ENCODE measurements at places on chromosomes 13 and 19.

GRCh38 chr13:73656863-73657262, 477.3 kb downstream of the KLF12 start:
- no peak for DNase-seq

DNA sequence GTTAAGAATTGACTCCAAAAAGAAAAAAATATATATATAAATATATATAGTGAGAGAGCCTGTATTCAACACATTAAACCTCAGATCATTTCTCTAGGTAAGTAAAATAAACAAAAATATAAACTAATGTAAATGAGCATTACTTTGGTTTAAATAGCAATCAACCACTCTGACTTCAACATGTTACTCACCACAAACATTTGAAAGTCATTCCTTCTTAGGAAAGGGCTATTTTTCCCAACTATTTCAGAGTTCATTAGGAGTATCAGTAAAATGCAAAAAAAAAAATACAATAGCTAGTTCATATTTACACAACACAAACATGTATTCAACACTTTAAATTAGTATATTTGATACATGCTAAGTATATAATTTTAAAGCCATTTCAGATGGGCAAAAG, 40.5 kb downstream of the KLF12 start:
- DNase-seq, result no peak

- DNase-seq, result no peak
Observed at GRCh38 chr13:43235028-43235427, 211.6 kb downstream of the DNAJC15 start.

DNA sequence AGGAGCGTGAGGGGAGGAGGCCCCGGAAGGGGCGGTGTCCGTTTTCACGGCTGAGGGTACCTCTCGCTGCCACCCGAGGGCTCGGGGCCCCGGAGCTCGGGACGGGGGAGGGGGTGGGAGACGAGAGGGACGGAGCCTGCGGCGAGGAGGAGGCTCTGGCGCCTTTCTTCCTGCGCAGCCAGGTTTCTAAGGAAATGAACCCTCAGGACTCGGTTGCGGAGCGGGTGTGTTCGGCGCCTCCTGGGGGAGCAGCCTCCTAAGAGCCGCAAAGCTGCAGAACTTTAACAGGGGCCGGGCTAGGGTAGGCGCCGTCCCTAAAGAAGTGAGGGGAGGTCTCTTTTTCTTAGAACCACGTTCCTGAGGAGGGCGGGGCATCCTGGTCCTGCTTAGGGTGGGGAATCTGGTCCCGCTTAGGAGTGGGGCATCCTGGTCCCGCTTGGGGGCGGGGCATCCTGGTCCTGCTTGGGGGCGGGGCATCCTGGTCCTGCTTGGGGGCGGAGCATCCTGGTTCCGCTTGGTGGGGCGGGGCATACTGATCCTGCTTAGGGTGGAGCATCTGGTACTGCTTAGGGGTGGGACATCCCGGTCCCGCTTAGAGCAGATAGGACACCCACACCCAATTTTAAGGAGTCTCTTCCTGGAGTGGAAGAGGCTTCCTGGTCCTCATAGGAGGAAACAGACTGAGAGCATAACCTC, 6.2 kb downstream of the SYT5 start:
- peak; percentile 64 for DNase-seq

- no peak for DNase-seq
Observed at GRCh38 chr19:19209372-19209771, 2.4 kb upstream of the NCAN start.

DNA sequence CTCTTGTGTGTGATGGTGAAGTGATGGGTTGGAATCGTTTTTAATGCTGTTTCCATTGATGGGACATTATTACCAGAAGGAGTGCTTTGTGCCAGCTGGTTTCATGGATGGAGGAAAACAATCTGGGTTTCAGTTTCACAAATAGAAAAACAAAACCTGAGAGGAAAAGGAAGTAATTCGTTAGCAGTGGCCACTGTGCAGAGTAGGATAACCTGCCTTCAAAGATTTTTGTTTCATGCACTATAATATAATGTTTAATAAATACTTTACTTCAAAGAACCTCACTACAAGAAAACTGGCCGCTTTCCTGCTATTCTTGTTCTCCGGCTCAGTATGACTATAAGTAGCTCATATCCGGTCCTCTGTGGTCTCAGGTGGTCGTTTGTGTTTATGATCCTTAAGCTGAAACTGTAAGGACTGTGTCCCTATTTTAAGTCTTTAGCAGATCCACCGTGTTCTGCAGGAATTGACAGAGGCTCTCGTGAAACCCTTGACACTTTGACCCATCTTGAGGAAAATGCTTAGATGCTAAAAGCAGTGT, 104.7 kb downstream of the GGACT start:
- DNase-seq, result no peak

GRCh38 chr13:39811051-39811450, 155.6 kb downstream of the COG6 start:
- DNase-seq, result no peak

DNA sequence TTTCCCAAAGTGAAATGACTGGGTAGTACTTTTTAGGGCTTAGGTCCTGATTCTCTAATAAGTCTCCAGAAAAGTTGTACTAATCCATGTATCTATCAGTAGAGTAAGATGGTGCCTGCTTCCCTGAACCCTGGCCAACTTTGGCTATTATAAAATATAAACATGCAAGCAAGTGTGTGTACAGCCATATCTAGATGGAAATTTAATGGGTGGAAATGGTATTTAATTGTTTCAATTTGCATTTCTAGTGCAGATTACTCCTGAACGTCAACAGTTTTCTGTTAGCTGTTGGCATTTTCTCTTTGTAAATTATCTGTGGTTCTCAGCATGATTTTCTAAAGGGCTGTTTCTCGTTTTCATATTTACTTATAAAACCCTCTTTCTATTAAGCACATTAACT, 187.1 kb upstream of the RNF113B start:
- DNase-seq, result no peak

GRCh38 chr19:30046522-30046921, 104.5 kb downstream of the URI1 start:
- no peak for DNase-seq

DNA sequence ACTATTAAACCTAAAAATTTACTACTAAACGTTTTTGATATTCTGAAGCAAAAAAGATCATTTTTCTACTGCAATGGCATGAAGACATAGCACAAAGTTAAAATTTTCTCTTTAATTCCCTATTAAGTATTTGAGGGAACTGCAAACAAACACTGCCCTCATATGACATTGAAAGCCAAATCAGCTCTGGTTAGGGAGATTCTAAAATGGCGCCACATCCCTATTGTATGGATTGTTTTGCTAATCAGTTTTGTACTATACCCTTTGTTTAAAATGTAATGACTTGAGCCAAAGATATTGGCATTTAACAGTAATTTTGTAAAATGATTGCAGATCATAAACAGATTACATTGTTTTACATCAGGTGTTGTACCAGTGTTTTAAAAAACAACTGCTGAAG, 65.8 kb downstream of the FLT1 start:
- DNase-seq, result no peak

DNA sequence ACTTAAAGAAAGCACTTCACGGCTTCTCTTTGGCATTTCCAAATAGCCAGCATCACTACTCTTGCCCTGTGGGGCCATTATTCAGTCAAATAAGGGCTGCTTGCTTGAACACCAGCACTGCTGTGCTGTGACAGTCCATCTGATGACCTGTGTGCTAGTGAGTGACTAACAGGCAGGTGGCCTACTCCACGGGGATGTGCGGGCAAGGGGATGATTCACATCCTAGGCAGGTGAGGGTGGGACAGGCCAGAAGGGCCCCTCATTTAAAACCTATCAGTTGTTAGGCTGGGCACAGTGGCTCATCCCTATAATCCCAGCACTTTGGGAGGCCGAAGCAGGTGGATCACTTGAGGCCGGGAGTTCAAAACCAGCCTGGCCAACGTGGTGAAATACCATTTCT, 8.2 kb downstream of the CCNE1 start:
- DNase-seq, result no peak

- DNase-seq, result no peak
Observed at GRCh38 chr19:35120898-35121297, 5.3 kb downstream of the FXYD3 start.

DNA sequence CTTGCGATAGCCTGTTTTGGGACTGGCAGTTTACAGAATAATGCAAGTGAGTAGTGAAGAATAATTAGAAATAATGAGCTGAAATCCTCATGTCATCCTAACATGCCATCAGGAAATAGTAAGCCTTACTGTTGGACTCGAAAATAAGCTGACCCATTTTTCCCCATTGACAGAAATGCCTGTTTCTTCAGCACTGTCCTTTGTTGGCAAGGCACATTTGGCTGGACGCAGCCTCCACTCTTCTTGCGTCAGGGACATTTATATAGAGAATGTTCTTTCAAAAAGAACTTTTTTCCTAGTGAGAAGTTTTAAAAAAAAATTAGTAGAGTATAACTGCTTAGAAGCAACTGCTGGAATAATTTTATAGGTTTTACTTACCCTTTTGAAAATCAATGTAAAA, 47.1 kb downstream of the ARHGAP35 start:
- no peak for DNase-seq

DNA sequence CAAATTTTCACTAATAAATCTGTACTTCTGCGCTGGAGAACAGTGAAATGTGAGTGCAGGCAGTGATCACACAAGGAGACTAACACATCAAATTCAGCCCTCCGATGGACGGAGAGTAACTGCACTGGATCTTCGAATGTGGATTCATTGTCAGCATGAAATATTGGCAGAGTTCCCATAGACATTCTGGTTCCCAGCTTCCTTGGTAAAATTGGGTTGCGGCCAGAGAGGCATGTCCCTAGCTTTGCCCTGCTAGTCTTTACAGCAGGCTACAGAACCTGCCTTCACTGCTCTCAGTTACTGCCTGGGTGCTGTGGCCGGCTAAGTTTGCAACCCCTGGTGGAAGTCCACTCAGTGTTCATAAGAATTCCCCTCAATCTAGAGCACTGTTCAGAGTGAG, 32.3 kb upstream of the UQCRFS1 start:
- no peak for DNase-seq

GRCh38 chr19:38455031-38455430, 21.5 kb downstream of the RYR1 start:
- DNase-seq, result no peak

DNA sequence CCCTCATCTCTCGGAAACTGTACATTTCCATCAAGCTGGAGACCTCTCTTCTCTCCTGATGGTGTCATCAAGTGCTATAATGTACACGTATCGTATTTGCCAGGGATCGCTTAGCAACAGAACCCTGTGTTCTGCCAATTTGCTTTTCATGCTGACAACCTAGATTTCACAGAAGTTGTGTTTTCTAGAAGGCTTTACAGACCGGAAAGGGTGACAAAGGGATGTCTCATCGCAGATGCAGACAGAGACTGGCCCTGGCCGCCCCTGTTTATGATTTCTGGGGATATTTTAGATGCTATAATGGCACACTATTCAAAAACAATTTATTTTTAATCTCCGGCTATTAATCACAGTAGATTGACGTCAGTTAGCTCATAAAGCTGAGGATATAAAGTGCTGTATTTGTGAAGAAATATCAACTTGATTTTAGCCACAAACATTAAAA, 291.4 kb downstream of the IRS2 start:
- no peak for DNase-seq

- no peak for DNase-seq
Observed at GRCh38 chr13:23175920-23176319, 4.9 kb upstream of the SGCG start.

DNA sequence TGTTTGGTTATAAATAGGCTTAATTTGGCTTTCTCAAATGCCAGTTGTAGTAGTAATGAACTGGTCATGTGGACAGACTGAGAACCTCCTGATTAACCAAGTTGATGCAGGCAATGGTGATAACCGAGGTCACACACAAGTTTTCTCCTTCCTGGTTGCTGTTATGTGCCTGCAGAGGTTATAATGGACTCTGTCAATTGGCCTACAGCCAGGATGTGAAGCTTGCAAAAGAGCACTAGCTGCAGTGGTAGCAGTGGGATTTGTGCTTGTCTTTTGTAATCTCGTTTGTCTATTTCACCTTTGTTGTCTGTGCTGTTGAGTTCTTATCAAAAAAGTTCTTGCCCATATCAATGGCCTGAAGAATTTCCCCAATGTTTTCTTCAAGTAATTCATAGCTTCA, 20.6 kb downstream of the OR10H3 start:
- no peak for DNase-seq

DNA sequence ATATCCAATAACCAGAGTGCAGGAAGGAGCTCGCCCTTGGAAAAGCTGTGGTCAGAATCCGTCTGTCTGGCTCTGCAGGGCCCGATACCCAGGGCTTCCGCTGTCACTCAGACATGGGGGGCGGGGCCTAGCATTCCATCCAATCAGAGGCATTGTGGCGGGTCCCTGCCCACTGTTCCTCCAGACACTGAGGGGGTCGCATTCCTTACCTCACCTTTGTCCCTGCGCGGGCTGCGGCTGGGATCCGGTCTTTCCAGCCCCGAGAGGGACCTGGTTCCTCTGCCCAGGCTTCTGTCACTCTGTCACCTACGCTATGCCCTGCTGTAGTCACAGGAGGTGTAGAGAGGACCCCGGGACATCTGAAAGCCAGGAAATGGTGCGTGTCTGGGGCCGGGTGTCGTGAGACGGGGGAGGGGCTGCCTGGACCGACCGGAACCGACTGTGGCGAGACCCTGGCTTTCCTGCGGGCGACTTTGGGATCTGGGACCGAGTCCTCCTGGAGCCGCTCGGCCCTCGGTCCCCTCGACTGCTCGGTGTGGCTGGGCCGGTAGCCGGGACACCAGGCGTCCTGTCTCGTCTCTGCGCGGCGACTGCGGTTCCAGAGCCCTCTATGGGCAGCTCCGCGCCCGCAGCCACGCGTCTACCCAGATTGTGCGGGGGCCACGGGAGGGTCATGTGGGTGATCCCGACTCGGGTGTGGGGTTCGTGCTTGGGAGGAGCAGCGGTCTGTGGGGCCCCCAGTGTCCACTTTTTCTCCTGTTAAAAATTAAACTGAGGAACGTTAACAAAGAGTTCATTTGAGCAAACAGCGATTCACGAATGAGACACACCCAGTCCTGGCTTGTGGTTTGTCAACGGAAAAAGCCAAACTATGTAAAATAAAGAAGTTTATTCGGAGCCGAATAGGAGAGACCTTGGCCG, at the start of gene ZNF69:
Gene ZNF69, plus strand, starts transcription at position 172 of the 921 bp plus-strand sequence. Its CDS starts 142 bp downstream, at position 314.
- DNase-seq, result peak; percentile 92

DNA sequence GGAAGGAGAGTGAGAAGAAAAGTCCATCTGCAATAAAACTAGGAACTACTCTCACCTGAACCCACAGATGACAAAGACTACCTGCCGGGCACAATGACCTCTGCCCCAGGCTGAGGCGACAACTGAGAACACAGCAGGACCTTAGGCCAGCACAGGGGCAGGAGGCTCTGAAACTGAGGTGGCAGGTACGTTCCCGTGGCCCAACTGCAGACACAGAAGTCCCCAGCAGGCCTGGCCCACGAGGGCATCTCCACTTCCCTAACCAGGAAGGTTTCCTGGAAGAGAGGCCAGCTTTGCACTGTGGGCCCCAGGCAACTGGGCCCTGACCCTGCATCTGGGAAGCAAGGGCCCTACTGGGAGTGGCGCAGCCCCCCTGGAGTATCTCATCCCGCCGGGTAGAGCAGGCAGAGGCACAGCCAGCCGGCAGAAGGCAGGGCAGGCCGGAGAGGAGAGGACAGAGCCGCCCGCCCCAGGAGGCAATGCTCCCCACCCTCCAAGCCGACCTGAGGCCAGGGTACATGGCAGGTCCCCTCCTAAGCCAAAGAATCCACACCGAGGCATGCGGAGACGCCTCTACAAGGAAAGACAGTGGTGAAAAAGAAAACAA, 32.7 kb downstream of the STK24 start:
- DNase-seq, result no peak

Data from liver (tissue), 10 donors.